Mesothelial cell of epicardium (in vitro differentiated cells): ENCODE measurements at places on chromosomes 12 and 14. TPM values are rescaled to one million over a fixed set of nuclear protein-coding genes. Genes with fewer than 3 reads are reported as not detected.

The SAMD15 gene
- total RNA-seq = 2.0 to 3.4 TPM (median 2.1 TPM) in 3 replicates

The BCL11B gene
- 11.6 to 12.3 TPM (median 11.8 TPM) in 3 replicates for total RNA-seq

The RHOJ gene
- total RNA-seq = 12.3 to 15.7 TPM (median 15.2 TPM) in 3 replicates

The AQP6 gene
- total RNA-seq = 0.11 to 0.16 TPM (median 0.11 TPM) in 3 replicates

The SSTR1 gene
- total RNA-seq = not detected in 3 replicates

The SERPINA10 gene
- not detected in 3 replicates for total RNA-seq

DNA sequence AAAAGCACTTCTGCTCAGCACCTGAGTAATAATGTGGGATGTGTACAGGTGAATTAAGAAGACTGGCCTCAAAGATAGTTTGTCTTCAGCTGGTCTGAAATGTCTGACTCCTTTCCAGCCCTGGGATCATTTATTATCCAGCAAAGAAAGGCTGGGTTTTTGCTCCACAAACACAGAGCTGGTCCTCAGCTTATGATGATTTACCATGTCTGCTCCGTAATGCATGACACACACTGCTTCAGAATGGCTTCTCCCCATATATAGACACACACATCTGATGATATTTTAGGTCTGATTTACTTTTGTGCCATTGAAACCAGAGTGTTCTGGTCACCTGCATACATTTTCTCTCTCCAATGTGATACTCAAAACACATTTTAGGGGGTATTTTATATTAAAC is 225.0 kb downstream of the SLC25A21 start:
- H3K4me1 ChIP-seq = no peaks in the 10 kb centered on the region
- DNase-seq = no peak
- H3K4me3 ChIP-seq = no peak overlapping the region
- H3K36me3 ChIP-seq = no peaks in the 10 kb centered on the region

GRCh38 chr14:21822109-21822508 is 148.5 kb upstream of the OR4E1 start:
- H3K4me1 ChIP-seq = no peaks in the 10 kb centered on the region
- H3K4me3 ChIP-seq = no peak overlapping the region
- no peak overlapping the region for H3K27ac ChIP-seq
- peaks cover 23% of the 10 kb centered on the region for H3K27me3 ChIP-seq

DNA sequence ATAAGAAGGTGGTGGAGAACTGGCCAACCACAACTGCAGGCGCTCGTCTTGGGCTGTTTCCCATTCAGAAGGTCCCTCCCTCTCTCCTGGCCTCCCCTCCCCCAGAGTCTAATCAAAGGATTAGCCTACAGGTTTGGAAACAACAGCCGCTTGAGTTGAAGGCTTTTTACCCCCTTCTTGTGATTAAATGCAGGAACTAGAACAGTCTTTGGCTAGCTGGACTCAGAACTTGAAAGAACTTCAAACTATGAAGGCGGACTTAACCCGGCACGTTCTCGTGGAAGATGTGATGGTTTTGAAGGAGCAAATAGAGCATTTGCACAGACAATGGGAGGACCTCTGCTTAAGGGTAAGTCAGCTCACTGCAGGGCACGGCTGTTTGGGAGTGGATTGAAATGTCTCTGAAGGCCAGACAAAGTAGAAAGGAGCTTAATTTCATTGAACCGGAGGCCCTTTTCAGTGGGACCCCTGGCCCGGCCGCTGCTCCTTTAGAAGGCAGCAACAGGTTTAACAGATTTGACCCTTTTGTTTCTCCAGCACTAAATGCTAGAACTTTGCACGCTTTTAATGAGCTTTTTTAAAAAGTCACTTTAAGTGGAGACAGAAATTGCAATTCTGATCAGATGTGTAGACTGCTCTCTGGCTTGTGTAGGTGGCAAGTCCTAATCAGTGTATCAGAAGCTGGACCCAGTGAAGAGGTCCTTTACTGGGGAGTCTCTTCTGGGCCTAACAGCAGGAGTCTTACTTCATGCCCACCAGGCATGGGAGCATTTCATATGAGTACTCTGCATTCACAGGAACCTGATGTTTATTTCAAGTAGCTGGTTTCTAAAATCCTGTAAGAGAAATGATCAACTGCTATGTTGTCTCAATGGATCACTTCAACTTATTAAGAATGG is 107.7 kb downstream of the ESR2 start:
- peak overlapping the region; percentile 52 for H3K4me3 ChIP-seq
- no peak for DNase-seq
- H3K4me1 ChIP-seq = no peaks in the 10 kb centered on the region
- peaks cover 39% of the 10 kb centered on the region for H3K36me3 ChIP-seq
- H3K27me3 ChIP-seq = no peaks in the 10 kb centered on the region
- no peak overlapping the region for H3K27ac ChIP-seq

DNA sequence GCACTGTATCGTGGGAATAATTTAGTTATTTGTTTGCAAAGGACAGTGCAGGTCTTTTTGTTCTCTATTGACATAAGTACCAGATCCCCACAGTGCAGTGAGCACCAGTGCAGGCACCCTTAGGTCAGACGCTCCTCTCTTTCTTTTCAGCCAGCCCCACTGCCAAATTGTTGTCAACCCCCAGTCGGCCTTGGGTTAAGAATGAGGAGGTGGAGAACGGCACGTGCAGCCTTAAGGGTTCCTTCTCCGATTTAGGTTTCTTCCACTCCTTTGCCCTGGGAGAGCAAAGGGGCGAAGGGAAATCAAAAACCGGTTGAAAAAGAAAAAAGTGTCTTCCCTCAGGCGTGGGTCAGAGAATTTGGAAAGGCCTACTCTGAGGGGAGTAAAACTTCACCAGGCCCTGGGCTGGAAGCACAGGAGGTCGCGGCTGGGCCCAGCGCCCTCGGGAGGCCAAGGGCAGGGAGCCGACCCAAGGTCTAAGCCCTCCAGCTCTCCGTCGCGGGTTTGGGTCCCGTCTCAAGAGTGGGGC is 4.3 kb downstream of the PAX9 start:
- H3K27me3 ChIP-seq = peaks cover 94% of the 10 kb centered on the region
- no peak for DNase-seq
- H3K4me1 ChIP-seq = peaks cover 29% of the 10 kb centered on the region
- H3K4me3 ChIP-seq = no peak overlapping the region
- H3K27ac ChIP-seq = no peak overlapping the region
- H3K36me3 ChIP-seq = no peaks in the 10 kb centered on the region

DNA sequence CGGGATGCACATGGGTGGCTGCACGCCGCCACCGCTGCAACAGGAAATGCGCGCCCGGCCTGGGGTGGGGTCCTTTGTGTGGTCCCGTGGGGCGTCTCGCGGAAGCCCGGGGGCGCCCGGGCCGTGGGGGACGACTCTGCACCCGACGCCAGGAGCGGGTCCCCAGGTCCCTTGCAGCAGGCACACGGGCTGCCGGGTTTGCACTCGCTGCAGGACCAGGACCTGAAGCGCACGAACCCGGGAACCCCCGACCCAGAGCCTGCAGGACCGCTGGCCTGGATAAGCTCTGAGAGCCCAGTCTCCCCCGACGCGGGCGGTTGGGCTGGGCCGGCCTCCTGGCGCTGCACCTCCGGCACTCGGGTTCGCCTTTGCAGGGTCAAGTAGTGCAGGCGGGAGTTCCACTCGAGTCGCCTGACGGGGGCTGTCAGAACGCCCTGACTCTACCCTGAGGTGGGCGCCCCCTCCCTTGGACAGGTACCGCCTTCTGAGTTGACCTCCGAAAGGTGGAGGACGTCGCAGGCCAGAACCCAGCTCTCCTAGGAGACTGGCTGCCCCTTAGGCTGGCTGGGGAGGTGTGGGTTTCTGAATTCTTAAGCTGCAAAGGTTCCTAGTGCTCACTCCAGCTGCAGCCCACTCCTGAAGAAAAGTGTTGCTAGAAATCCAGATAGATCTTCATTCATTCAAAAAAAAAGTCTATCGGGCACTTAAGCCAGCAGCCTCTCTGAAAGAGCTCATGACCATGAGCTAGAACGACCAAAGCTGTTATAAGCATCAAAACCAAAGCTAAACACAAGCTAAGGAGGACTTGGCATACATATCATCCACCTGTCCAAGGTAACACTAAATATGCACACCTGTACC is 68.0 kb downstream of the RNF34 start:
- H3K36me3 ChIP-seq = no peaks in the 10 kb centered on the region
- no peak for DNase-seq
- H3K27me3 ChIP-seq = no peaks in the 10 kb centered on the region
- no peak overlapping the region for H3K27ac ChIP-seq

DNA sequence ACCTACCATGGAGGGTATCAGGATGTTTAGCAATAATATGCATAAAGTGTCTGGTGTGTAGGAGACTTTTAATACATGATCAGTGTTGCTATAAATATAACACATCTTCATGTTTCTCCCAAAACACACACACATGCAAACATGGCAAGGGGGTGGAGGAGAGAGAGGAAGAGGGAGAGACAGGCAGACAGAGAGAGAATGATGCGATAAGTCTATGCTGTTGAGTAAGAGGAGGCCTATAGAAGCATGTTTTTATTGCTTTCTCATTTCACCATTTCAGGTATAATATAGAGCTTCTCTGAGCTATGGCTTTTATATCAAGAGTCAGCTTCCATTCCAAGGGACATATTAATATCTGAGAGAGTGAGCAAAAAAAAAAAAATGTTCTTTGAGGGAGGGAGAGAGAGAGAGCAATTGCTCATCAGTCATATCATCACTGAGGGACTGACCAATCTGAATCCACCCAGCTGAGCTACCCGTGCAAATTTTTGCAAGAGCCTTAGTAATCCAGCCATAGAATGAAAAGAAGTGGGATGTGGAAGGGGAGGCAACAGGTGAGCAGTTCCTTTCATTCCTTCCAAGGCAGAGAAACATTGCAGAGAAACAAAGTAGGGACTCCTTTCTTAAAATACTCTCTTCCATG is 54.8 kb upstream of the RASSF8 start:
- H3K36me3 ChIP-seq = no peaks in the 10 kb centered on the region
- no peak overlapping the region for H3K4me3 ChIP-seq
- DNase-seq = no peak
- H3K27ac ChIP-seq = no peak overlapping the region
- H3K27me3 ChIP-seq = no peaks in the 10 kb centered on the region

DNA sequence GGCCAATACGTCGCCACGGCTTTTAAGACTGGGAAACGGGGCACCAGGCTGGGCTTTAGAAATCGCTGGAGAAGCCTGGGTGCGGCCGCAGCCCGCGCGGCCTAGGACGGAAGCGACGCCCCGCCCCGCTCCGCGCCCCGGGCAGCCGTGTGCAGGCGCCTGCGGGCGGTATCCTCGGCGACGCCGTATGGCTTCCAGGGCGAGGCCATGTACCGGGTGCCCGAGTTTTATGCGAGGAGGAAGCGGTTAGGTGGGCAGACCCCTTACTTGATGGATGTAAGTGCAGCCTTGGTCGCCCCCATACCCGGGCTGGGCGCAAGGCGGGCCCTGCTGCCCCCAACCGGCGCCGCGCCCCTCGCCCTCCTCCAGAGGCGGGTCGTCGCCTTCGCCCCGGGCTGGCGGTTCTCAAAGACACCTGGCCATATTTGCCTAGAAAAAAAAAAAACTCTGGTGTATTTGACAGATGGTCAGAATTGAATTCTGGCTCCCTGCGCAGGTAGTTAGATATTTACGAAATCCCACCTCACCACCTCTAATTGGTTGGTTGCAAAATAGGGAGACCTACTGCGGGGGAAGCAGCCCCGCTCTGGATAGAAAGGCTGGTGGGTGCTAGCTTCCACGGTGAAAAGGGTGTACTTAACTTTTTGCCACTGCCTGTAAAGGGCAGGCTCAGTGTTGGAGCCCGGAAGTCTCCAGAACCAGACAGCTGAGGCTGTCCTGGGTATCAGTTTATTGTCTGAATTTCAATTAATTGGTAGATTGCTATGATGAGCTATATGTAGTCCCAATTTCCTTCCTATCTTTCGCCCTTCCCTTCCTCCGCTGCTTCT is at the start of gene PPP1R36:
TSS of gene PPP1R36 (plus strand) at position 171 of the 830 bp plus-strand sequence. CDS start at position 208, 37 bp downstream.
- H3K27me3 ChIP-seq = peaks cover 1% of the 10 kb centered on the region
- no peak for DNase-seq
- peaks cover 14% of the 10 kb centered on the region for H3K4me1 ChIP-seq
- no peaks in the 10 kb centered on the region for H3K36me3 ChIP-seq
- peak within 1 kb of the TSS; percentile 62 for H3K4me3 ChIP-seq

GRCh38 chr14:51881636-51882035 is 21.2 kb downstream of the GNG2 start:
- H3K36me3 ChIP-seq = no peaks in the 10 kb centered on the region
- H3K27ac ChIP-seq = no peak overlapping the region
- peaks cover 24% of the 10 kb centered on the region for H3K4me1 ChIP-seq
- no peak for DNase-seq
- no peak overlapping the region for H3K4me3 ChIP-seq

DNA sequence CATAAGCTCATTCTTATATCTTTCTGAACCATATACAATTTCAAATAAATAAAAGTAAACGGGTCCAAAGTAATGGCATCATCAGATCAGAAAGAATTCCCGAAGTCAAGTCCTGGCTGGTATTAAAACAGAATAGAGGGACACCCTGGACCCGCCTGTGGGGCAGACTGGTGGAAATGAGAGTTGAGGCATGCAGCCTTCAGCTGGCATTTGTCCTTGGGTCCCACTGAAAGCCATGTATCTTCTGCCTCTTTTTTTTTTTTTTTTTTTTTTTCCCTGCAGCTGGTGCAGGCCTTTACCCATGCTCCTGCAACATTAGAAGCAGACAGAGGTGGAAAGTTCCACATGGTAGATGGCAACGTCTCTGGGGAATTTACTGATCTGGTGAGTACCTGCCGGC is 9.9 kb downstream of the AHSA1 start:
- H3K27ac ChIP-seq = no peak overlapping the region
- no peaks in the 10 kb centered on the region for H3K4me1 ChIP-seq
- peaks cover 30% of the 10 kb centered on the region for H3K36me3 ChIP-seq
- H3K27me3 ChIP-seq = no peaks in the 10 kb centered on the region
- H3K4me3 ChIP-seq = no peak overlapping the region

DNA sequence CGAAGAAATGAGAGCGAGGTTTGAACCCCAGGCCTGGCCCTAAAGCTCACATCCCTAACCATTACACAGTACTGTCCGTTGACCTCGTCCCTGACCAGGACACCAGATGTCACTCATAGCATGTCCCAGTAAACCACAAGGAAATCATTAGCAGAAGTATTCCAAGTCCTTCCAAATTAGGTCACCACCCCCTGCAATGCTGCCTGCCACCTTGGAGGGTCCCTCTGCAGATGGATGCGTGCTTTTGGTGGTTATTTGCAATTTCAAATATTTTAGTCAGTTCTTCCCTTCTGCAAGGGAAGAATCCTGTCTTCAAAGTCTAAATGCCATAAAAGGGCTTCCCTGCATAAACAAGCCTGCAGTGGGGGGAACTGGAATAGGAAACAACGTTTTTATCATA is 71.3 kb downstream of the CLMN start:
- peaks cover 6% of the 10 kb centered on the region for H3K36me3 ChIP-seq
- H3K4me1 ChIP-seq = peaks cover 40% of the 10 kb centered on the region
- H3K27ac ChIP-seq = peak overlapping the region; percentile 5
- H3K4me3 ChIP-seq = no peak overlapping the region
- no peaks in the 10 kb centered on the region for H3K27me3 ChIP-seq

GRCh38 chr14:78764645-78765044 is 594.5 kb downstream of the NRXN3 start:
- no peak for DNase-seq
- H3K4me1 ChIP-seq = no peaks in the 10 kb centered on the region
- no peak overlapping the region for H3K4me3 ChIP-seq
- no peak overlapping the region for H3K27ac ChIP-seq
